ENCODE measurements at places on chromosomes 1 and 21.
A peak's percentile ranks its signal among the peaks of the same experiment; 100 is the strongest.

DNA sequence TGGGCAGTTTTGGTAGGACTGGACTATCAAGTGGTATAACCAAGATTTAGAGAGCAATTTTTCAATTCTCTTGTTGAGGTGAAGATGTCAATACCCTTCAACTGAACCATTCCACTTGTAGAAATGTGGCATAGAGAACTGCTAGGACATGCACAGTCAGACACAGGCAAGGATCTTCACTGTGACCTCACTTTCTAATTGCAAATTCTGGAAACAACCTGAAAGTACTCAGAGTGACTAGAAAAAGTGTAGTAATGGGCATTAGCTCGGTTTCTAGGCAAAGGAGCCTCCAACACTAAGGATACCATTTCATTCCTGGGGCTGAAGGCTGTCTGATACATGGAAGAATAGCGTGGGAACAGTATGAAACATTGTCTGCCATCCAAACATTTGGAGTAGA, 433.0 kb upstream of the RUNX1 start:
- DNase-seq, result no peak

DNA sequence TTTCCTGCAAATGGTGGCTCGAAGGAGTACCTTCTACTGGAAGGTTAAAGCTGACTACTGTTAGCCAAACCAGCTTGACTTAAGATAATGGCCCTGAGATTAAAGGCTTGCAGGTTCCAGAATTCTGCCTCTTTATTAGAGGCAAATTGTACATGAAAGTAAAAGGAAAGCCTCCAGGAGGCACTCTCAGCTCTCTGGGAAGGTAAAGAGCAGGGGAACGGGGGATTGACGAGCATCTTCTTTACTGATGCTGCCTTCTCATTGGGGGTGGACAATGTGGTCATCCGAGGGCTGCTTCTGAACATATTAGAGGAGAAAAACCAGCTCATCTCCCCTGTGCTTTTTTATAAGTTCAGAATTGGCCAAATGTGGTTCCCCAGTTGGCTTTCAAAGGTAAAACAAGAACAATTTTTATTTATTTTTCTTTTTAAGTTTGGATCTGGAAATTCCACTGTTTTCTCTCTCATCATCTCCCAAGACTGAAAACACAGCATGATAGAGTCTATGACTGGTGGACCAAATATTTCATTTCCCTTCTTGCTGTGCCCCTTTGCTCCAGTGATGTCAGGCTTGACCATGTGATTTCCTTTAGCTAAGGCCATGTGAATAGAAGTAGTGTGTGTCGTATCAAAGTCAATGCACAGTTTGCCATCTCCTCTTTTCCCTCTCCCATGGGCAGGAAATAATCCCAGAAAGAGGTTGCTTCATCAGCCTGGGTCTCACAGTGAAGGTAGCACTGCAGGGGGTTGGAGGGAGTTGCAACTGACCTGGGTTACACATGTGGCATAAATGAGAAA, 292.7 kb downstream of the PRDM2 start:
- no peak for DNase-seq

GRCh38 chr1:205927676-205928075, 15.6 kb downstream of the SLC26A9 start:
- no peak for DNase-seq

- DNase-seq, result no peak
Observed at GRCh38 chr1:180041582-180041981, 87.0 kb downstream of the CEP350 start.

DNA sequence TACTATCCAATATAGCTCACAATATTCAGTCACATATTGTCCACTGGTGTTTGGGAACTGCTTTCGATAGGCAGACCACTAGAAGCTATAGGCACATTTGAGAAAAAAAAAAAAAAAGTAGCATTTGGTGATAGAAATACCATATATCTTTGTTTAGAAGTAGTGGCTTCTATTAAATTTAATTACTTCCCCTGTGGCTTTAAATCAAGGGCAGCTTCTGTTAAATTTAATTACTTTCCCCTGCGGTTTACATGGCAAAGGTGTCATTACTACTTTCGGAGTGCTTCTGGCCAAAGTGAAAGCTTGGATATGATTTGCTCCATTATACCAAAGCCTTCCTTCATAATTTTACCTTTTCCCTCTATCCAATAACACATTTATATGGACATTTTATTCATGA, 229.9 kb downstream of the TTLL7 start:
- no peak for DNase-seq

DNA sequence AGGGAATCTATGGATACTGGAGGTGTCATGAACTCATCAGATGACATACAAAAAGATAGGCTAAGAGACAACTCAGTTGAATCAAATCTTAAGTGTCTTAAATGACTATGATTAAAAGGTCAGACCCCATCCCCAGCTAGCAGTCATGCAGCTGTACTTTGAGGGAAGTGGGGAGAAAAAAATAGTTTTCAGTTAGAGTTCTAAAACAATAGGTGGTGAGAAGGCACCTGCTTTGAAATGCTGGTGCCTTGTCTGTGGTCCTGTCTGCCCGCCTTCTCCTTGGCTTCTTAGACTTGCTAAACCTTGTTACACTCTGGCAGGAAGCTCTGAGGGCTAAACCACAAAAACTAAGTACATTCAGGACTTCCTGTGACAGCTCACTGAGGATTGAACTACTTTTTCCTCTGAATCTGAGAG, 15.3 kb downstream of the CD2 start:
- DNase-seq, result no peak

DNA sequence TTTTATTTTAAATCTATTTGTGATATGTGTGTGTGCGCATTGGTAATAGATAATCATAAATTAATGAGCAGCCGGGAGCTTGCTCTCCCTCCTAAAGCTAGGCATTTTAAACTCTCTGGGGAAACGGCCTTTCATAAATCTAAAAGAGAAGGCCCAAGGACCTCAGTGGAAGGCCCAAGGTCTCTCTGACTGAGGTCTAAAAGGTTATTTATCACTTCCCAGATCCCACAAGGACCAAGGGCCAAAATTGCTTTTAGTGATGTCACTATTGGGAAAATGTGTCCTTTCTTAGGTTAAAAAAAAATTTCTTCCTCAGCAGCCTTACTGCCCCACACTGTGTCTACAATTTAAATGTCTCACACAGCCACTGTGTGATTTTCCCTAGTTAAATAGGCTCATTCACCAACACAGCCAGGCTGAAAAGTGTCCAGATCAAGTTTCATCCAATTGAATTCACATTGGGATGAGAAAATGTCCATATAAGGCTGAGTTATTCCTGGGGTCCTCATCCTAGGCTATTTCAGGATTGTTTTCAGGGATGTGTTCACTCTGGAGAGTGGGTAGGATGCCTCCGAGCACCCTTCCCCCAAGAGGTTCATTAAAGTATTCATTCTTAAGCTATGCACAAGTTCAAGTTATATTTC, 46.1 kb downstream of the SLC44A3 start:
- DNase-seq, result peak; percentile 15

- peak; percentile 98 for DNase-seq
Observed at GRCh38 chr1:6199298-6200187, at the start of gene RPL22. Gene RPL22, minus strand, starts transcription at chr1:6199595. Its CDS starts 22 bp downstream, at chr1:6199573.

- no peak for DNase-seq
Observed at GRCh38 chr1:107963008-107963407, 2.0 kb downstream of the VAV3 start.

GRCh38 chr1:236117710-236118109, 24.6 kb upstream of the GPR137B start:
- no peak for DNase-seq
